ENCODE measurements at places on chromosomes 11 and 22. TPM values are rescaled to one million over a fixed set of nuclear protein-coding genes. Genes with fewer than 3 reads are reported as not detected.

MS4A6E gene
- not detected for total RNA-seq

NXPE2 gene
- not detected for total RNA-seq

SYT9 gene
- total RNA-seq, result not detected

CCDC188 gene
- total RNA-seq, result 0.44 TPM

E2F8 gene
- 5.2 TPM for total RNA-seq

YAP1 gene
- total RNA-seq, result 95.2 TPM

FZD4 gene
- total RNA-seq, result 3.3 TPM

SAA4 gene
- 0.64 TPM for total RNA-seq

DTX4 gene
- 3.3 TPM for total RNA-seq

MRGPRF gene
- 1.7 TPM for total RNA-seq

IGSF22 gene
- not detected for total RNA-seq

FGF19 gene
- not detected for total RNA-seq

Measured in esophagus mucosa (tissue), 1 donor.